Left lung (tissue), 14 donors: ENCODE measurements at places on chromosomes 1 and 21.

DNA sequence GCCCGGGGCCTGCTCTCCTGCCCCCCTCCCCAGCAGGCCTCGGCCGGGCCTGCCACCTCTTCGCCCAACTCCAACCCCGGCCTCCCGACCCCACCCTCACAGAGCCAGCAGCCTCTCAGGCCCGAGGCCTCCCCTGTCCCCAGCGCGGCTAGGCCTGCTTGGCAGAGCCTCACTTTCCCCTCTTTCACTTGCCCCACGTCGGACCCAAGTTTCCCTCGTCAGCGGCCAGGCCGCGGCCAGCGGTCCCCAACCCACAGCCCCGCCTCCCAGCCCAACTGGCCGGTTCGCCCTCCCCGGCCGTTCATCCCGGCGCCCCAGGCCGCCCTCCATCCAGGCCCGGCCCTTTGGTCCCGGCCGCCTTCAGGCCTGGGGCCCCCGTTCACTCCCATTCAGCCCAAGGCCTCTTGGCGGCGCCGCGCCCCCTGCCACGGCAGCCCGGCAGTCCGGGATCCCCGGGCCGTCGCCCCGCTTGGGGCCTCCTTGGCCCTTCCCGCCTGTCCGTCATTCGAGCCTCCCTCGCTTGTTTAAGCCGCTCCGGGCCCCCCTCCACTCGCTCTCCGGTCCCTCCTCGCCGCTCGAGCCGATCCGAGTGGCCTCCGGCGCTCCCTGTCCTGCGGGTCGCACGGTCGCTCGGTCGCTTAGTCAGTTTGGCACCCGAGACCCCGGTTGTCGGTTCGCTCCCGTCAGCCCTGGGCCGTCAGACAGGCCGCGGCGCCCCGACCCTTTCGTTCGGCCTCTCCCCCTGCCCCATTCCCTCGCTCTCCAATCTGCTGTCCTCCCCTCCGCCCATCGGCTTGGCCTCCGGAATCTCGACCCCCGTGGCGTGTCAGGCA lies 1.4 kb downstream of the LRRC41 start:
- peak; percentile 66 for DNase-seq
- peak overlapping the region; percentile 96 for H3K27ac ChIP-seq
- H3K4me1 ChIP-seq: peaks cover 21% of the 10 kb centered on the region
- no peaks in the 10 kb centered on the region for H3K27me3 ChIP-seq
- H3K4me3 ChIP-seq: peak overlapping the region; percentile 89

- H3K4me3 ChIP-seq: no peak overlapping the region
- no peak overlapping the region for H3K27ac ChIP-seq
- DNase-seq: no peak
- no peaks in the 10 kb centered on the region for H3K36me3 ChIP-seq
- H3K4me1 ChIP-seq: peaks cover 6% of the 10 kb centered on the region
- no peaks in the 10 kb centered on the region for H3K27me3 ChIP-seq
Observed at GRCh38 chr1:235098547-235098946, 30.1 kb downstream of the TOMM20 start.

DNA sequence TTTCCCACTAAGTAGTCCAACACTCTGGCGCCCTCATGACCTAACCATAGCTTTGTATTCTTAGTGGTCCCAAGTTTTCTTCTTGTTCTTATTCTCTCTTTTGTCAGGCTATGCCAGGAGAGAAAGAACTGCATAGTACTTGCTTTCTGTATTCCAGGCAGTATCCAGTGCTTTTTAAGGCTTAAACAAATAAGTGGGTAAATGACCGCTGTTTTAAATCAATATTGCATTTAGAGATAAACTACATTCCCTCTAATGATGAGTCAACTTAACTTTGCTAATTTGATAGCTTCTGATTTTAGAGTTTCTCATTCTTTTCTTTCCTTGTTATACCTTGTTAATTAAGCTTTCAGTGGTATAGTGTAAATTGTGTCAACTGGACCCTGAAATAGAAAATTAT lies 139.6 kb downstream of the ZP4 start:
- H3K36me3 ChIP-seq: no peaks in the 10 kb centered on the region
- DNase-seq: no peak
- H3K27me3 ChIP-seq: no peaks in the 10 kb centered on the region
- H3K27ac ChIP-seq: no peak overlapping the region
- H3K4me3 ChIP-seq: no peak overlapping the region

- DNase-seq: no peak
- H3K27ac ChIP-seq: no peak overlapping the region
- H3K4me1 ChIP-seq: peaks cover 63% of the 10 kb centered on the region
Observed at GRCh38 chr1:54405898-54406293, 298 bp downstream of the SSBP3 start.

DNA sequence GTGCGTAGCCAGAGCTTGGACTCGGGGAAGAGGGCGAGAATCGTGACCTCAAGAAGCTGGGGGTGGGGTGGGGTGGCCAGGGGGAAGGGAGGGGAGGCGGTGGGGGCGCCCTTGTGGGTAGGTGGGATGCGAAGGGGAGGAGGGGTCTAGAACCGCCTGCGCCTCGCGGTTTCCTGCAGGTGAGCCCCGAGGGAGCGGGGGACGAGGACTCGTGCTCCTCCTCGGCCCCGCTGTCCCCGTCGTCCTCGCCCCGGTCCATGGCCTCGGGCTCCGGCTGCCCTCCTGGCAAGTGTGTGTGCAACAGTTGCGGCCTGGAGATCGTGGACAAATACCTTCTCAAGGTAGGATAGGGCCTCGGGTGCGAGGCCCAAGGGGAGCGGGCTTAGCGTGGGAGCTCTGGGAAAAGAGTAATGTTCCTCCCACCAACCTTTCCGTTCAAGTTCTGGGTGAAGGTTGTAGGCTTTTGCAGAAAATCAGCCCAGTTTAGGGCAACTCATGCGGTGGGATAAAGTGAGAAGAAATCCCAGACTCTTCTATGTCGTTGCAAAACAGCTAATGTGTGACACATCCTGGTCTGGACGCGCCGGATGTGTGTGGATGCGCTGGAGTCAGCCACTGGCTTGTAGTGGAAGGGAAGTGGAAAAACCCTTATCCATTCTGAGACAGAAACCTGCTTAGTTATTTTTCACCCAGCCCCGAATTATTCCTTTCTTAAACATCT lies 2.9 kb downstream of the LHX8 start:
- H3K4me1 ChIP-seq: peaks cover 19% of the 10 kb centered on the region
- no peak overlapping the region for H3K27ac ChIP-seq
- no peak for DNase-seq
- no peaks in the 10 kb centered on the region for H3K36me3 ChIP-seq

- H3K4me3 ChIP-seq: no peak overlapping the region
- H3K27ac ChIP-seq: no peak overlapping the region
- H3K36me3 ChIP-seq: no peaks in the 10 kb centered on the region
- no peaks in the 10 kb centered on the region for H3K4me1 ChIP-seq
Observed at GRCh38 chr21:31281561-31281960, 62.5 kb downstream of the TIAM1 start.

DNA sequence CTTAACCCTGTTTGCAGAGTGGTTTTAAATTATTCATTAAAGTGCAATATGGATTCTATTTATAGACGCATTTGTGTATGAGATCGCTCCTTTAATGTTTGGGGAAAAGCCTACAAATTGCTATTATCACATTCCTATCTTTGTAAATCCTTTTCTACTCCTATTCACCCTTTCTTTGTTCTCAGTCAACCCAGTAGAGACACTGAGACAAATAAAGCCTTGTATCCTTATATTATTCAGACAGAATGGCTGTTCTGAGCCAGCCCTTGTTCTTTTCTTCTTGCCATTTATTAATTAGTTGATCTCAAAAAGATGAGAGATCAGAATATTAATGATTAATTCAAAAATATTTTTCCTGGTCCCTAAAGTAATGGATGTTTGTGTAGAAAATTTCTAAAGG lies 8.4 kb downstream of the PCBP3 start:
- no peak for DNase-seq
- peaks cover 14% of the 10 kb centered on the region for H3K27me3 ChIP-seq
- H3K36me3 ChIP-seq: no peaks in the 10 kb centered on the region
- H3K27ac ChIP-seq: no peak overlapping the region
- no peaks in the 10 kb centered on the region for H3K4me1 ChIP-seq

- no peak for DNase-seq
- H3K27ac ChIP-seq: peak overlapping the region; percentile 19
- no peaks in the 10 kb centered on the region for H3K36me3 ChIP-seq
- peaks cover 5% of the 10 kb centered on the region for H3K4me1 ChIP-seq
Observed at GRCh38 chr1:204348242-204348641, 11.5 kb downstream of the PLEKHA6 start.

- no peak for DNase-seq
- H3K27me3 ChIP-seq: peaks cover 76% of the 10 kb centered on the region
- H3K36me3 ChIP-seq: no peaks in the 10 kb centered on the region
- H3K4me3 ChIP-seq: no peak overlapping the region
- H3K27ac ChIP-seq: no peak overlapping the region
Observed at GRCh38 chr1:239995281-239995680, 96.4 kb upstream of the FMN2 start.

DNA sequence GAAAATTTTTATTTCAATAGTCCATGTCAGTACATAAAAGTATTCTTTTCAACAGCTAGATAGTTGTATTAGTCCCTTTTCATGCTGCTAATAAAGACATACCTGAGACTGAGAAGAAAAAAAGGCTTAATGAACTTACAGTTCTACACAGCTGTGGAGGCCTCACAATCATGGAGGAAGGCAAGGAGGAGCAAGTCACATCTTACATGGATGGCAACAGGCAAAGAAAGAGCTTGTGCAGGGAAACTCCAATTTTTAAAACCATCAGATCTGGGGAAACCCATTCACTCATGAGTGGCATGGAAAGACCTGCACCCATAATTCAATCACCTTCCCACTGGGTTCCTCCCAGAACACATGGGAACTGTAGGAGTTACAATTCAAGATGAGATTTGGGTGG lies 50.7 kb downstream of the PTGFR start:
- no peaks in the 10 kb centered on the region for H3K4me1 ChIP-seq
- no peak overlapping the region for H3K4me3 ChIP-seq

DNA sequence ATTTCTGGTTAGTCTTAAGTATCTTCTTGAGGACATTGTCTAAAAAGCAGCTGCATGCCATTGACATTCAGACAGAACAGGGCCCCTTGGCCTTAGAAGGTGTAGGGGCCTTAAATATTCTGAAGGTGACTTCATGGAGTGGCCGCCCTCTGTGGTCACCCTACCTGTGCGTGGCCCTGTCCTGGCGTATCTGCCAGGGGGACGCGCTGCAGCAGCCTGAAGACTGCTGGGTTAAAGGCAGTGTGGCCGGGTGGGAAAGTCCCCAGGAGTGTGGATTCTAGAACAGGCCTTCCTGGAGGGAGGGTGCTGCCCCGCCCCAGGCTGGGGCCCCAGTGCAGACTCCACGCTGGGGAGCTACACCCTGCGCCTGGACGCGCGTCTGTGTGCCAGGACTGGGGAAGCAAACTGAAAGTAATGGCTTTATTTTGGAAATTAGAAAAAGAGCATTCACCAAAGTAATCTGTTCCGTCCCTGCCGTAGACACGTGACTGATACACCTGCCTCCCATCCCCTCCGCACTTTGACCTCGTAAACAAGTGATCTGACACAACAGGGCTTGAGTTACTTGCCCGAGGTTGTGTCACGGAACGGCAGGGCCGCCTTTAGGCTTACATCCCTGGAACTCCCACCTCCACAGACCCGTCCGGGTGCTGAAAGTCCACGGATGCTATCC lies 1.8 kb downstream of the AGPAT3 start:
- H3K4me1 ChIP-seq: peaks cover 6% of the 10 kb centered on the region
- no peak for DNase-seq

DNA sequence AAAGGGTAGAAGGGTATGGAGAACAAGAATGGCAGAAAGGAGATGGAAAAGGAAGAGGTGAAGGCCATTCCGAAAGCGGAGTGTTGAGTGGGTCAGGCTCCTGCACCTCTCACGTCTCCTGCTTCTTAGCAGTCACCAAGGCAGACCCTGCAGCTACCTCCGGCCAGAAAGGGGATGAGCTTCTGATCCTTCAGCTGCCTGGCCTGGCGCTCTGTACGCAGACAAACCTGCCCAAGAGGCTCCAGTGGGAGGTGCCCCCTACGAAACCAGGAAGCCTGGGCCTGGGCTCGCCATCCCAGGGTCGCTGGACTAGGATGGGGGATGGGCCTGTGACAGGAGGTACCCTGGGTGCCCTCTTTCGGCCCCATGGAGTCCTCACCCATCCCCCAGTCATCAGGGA lies 3.0 kb downstream of the GPR61 start:
- peaks cover 13% of the 10 kb centered on the region for H3K4me1 ChIP-seq
- no peak overlapping the region for H3K27ac ChIP-seq
- H3K27me3 ChIP-seq: no peaks in the 10 kb centered on the region
- DNase-seq: no peak
- no peak overlapping the region for H3K4me3 ChIP-seq

GRCh38 chr1:232459826-232460225 lies 170.1 kb downstream of the SIPA1L2 start:
- H3K27me3 ChIP-seq: no peaks in the 10 kb centered on the region
- H3K4me1 ChIP-seq: peaks cover 4% of the 10 kb centered on the region
- no peak overlapping the region for H3K4me3 ChIP-seq
- no peak overlapping the region for H3K27ac ChIP-seq
- no peaks in the 10 kb centered on the region for H3K36me3 ChIP-seq
- DNase-seq: no peak

DNA sequence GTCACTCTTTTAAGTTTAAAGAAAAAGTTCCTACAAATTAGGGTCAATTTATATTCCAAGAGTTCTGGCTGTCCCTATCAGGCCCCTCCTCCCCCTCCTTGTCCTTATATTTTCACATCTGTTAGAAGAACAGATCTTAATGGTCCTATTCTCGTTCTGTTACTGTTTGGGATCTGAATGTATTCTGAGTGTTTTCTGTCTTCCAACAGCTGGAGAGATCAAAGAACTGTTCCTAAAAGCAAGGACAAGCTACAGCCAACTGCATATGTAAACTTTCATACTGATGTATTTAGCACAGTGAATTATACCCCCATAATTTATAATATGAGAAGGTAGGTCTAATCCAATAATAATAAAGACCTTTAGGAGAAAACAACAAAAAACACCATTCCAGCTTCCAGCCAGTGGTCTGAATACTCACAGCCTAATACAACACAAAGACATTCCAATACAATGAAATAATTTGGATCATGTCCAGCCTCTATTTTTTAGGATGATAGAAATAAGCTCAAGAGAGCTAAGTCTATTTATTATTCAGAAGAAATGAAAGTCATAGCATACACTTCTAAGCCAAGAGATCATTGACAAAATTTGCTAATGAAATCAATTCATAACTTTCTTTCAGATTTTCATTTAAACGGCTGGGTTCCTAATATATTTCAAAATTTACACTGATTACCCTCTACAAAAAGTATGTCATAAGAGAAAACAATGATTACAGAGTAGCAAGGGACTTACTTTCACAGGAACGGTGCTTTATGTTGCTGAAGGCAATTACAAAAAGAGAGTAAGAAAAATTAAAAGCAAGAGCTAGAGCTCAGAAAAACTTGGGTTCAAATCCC lies 25.3 kb downstream of the WLS start:
- peaks cover 12% of the 10 kb centered on the region for H3K4me1 ChIP-seq
- H3K27me3 ChIP-seq: no peaks in the 10 kb centered on the region
- DNase-seq: no peak
- H3K36me3 ChIP-seq: no peaks in the 10 kb centered on the region
- no peak overlapping the region for H3K27ac ChIP-seq

DNA sequence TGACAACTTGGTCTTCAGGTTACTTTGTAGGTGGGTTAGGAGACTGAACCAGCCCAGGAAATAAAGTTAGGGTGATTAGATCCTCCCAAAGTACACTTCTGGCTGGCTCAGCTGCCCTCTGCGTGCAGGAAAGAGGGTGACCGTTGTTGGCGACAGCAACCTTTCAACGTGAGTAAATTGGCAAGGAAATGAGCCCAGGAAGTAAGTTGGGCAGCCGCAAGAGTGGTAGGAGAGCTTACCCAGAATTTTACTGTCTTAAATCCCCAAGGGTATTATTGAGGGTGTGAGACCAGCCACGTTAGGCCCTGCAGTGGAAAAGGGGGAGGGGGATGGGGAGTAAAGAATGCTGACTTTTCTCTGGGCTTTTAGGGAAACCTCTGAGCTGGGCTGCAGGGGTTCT lies 1.6 kb downstream of the TENT5C start:
- no peak for DNase-seq
- no peaks in the 10 kb centered on the region for H3K36me3 ChIP-seq
- H3K4me3 ChIP-seq: peak overlapping the region; percentile 82
- peaks cover 36% of the 10 kb centered on the region for H3K4me1 ChIP-seq
- peaks cover 11% of the 10 kb centered on the region for H3K27me3 ChIP-seq
